ENCODE measurements at places on chromosomes 5 and 9. TPM values are rescaled to one million over a fixed set of nuclear protein-coding genes. Genes with fewer than 3 reads are reported as not detected.
A peak's percentile ranks its signal among the peaks of the same experiment; 100 is the strongest.

- DNase-seq: no peak
Observed at GRCh38 chr5:176362233-176362490, 598 bp upstream of the KIAA1191 start.

The IRX1 gene
- polyA plus RNA-seq: 0.77 TPM

DNA sequence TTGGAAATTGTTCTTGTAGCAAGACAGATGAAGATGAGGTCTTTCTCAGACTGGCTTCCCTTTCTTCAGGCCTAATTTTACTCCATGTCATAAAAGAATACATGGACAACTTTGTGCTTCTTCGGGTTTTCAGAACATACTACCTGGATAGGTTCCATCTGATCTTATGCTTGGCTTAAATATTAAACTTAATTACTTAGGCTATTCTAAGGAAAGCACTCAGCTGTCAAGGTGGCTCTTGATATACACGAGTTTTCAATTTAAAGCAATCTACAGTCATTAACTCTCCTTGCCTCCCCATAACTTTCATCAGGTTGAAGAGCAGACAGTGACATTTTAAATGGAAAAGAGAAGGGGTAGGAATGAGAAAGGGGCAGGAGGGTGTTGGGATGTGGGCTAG lies 9.5 kb upstream of the PPP3R2 start:
- DNase-seq: no peak

DNA sequence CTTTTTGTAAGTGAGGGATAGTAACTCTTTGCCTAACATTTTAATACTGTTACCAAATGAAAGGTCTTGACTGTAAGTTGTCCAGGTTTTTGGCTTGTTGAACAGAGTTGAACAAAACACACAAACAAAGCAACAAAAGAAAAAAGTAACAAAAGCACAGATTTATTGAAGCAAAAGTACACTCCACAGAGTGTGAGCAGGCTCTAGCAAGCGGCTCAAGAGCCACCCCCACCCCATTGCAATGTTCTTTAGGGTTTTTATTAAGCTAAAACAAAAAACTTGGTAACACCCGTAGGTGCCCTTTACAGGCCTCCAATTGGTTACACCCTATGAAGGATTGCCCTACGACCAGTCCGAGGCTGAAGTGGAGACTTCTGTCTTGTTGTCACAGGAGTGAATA lies 197.4 kb upstream of the MAP3K1 start:
- no peak for DNase-seq

DNA sequence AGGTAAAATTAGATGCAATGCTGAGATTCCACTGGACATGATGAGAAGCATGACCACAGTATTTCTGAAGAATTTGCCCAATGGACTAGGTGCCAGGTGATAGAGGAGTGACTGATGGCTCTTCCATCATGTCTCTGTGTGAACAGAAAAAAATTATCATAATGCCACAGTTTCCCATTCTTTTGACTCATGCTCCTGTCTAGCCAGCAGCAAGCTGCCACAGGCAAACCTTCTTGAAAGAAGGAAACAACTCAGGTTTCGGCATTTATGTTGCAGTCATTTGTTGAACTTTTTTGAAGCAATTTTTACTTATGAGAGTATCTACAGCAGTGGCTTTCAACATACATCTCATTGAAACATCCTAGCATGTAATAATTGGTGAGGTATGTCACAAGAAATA lies 284.8 kb upstream of the CD180 start:
- no peak for DNase-seq

DNA sequence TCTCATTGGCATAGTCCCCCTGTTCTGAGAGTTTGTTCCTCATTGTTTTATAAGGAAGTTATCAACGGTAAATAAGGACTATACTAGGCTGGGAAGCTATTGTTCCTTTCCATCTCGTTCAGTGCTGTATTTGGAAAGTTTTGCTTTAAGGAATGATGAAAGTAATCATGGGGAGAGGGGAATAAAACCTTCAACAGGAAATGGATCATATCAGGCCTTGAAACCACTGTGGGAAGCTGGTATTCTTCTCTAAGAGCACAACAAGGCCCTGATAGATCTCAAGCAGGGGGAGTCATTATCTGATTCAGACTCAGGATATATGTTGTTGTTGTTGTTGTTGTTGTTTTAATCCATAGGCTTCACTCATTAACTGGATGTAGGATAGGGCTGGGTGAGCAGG lies 474.5 kb downstream of the ENC1 start:
- DNase-seq: no peak

GRCh38 chr9:7640231-7640630 lies 159.3 kb downstream of the DMAC1 start:
- DNase-seq: peak; percentile 52

GRCh38 chr9:21854119-21854518 lies 51.7 kb downstream of the MTAP start:
- DNase-seq: no peak

DNA sequence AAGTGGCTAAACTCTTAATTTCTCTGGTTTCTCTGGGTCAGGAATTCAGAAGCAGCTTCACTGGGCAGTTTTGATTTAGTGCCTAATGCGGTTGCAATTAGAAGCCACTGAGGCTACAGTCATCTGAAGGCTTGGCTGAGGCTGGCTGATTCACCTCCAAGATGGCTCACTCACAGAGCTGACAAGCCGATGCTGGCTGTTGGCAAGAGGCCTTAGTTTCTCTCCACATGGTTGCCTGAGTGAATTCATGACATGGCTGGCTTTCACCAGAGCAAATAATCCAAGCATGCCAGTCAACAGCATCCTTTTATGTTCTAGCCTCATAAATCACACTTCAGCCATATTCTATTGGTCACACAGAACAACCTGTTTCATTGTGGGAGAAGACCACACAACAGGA lies 2.8 kb upstream of the CDK7 start:
- DNase-seq: no peak

The ARL14EPL gene
- 0.10 TPM for polyA plus RNA-seq

The CDH9 gene
- polyA plus RNA-seq: not detected

DNA sequence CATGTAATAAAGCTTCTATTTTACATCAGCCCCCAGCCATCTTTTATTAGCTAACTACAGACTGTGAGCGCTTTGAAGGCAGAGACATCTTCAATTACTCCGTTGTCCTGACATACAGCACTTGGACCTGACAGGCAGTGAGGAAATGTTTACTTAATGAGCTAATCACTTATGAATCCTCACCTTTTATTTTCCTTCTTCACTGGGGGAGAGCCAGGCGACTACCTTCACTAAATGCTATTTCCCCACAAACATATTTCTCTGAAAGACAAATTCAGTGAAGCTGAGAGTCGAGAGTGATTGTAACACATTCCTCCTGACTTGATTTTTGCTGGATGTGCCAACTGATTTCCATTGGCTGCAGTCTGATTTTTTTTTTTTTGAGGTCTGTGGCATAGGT lies 192.1 kb upstream of the CLINT1 start:
- no peak for DNase-seq

DNA sequence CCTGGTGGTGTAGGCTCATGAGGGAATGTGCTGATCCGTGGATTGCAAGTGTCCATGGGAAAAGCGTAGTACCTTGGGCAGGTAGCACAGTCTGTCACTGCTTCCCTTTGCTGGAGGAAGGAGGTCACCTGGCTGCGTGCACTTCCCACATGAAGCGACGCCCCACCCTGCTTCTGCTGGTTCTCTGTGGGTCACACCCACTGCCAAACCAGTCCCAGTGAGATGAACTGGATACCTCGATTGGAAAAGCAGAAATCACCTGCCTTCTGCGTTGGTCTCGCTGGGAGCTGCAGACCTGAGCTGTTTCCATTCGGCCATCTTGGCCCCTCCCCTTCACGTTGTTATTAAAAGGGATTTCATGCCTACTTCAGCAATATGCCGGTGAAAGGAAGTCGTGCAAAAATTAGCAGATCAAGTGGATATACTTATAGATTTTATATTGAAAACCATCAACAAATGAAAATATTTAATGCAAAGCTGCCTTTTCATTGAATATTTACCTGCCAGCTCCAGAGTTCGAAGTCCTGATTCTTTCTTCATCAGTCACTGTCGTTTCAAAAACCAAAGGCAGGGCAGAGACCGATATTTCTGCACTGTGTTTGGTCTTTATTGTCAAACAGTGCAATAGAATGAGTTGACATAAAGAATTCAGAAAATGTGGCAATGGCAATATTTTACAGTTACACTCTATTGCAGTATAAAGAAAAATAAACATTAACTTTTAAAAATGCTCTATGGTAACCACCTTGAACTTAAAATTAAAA lies 123.2 kb downstream of the JAKMIP2 start:
- DNase-seq: no peak

GRCh38 chr9:136140966-136141365 lies 22.3 kb upstream of the TMEM250 start:
- DNase-seq: peak; percentile 67

DNA sequence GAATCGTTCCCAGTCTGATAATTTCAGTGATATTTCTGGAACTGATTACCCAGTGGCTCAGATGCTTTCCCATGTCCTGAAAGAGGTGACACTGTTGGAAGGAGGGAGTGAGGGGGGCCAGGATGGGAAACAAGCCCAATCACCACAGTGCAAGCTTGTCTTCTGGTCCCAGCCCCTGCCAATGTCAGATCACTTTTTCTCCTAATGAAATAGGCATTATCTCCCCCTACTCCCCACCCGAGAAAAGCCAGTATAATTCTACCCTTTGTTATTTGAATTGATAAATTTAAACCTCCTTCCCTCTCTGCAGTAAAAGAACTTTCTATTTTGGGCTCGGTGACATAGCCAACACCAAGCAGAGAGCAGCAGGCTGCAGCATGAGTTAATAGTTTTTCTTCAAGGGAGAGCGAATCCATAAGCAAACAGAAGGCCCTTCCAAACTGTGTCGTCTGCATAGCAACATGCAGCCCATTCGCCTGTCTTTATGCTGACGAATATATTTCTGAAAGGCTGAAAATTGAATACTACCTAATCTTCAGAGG lies 14.6 kb upstream of the PPP2CA start:
- peak; percentile 86 for DNase-seq

DNA sequence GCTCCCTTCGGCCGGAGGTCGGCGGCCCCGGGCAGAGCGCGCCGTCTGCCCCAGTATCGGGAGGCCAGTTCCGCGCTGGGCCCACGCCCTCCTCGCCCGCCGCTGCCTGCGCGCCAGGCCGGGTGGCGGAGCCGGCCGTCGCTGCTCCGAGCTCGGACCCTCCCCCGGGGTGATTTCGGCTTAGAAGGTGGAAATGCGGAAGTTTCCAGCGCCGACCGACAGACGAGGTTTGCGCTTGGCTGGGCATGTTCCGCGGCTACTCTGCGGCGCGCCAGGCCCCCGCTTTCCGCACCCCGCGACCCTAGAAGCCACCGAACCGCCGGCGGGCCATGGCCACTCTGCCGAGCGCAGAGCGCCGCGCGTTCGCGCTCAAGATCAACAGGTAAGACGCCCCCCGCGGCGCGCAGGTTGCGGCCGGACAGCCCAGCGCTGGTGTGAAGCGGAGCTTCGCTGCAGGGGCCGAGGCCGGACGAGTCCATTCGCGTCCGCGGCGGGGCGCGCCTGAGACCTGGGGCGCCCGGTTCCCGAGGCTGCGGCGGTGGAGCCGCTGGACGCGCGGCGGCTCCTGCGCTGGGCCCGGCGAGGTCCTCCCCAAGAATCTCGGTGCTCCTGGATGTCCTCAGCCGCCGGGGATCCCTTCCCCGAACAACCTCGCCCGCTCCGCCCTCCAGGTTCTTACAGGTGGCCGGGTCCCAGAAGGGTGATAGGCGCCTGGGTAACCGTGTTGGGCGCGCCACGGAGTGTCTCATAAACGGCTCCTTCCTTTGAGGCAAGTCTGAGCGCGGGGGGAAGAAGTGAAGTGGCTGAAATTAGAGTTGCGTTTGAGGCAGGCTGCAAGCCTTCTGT lies at the start of gene DOCK8:
Gene DOCK8 (plus strand): TSS at position 218 of the 846 bp plus-strand sequence. CDS start 112 bp downstream, at position 330.
- DNase-seq: peak; percentile 48

DNA sequence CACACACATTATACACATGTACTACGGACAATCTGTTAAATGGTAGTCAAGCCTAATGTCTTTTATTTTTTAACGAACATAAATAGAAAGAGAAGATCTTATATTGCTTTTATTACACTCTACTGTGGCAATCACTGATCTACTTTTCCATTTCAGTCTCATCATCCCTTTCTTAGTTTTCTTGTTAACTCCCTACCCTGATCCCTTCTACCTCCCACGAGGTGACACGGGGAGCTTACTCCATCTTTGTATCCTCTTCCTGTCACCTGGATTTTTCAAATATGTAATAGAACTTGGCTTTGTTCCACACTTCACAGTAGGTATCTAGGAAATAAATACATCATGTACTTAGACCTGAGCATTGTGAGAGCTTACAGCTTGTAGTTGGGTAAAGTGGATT lies 211.0 kb downstream of the PIK3R1 start:
- DNase-seq: no peak

The GPX3 gene
- 64.9 TPM for polyA plus RNA-seq

The CNTLN gene
- 7.4 TPM for polyA plus RNA-seq

DNA sequence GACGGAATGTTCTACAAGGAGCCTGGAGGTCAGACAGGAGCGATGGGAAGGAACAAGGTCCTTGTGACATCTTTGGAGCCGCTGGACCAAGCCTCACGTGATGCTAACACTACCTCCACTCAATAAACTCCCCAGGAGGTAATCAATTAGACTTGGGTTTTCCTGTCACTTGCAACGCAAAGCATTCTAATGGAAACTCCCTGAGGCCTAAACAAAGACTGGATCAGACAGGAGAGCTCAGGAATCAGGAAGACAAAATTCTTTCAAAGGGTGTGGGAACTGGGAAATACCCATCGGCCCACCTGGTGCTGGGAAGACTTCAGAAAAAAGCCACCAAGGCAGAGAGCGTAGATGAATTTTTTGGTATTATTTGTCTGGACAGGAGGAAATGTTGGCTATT lies 22.3 kb upstream of the UNC5A start:
- no peak for DNase-seq

The GPR150 gene
- polyA plus RNA-seq: 0.22 TPM

DNA sequence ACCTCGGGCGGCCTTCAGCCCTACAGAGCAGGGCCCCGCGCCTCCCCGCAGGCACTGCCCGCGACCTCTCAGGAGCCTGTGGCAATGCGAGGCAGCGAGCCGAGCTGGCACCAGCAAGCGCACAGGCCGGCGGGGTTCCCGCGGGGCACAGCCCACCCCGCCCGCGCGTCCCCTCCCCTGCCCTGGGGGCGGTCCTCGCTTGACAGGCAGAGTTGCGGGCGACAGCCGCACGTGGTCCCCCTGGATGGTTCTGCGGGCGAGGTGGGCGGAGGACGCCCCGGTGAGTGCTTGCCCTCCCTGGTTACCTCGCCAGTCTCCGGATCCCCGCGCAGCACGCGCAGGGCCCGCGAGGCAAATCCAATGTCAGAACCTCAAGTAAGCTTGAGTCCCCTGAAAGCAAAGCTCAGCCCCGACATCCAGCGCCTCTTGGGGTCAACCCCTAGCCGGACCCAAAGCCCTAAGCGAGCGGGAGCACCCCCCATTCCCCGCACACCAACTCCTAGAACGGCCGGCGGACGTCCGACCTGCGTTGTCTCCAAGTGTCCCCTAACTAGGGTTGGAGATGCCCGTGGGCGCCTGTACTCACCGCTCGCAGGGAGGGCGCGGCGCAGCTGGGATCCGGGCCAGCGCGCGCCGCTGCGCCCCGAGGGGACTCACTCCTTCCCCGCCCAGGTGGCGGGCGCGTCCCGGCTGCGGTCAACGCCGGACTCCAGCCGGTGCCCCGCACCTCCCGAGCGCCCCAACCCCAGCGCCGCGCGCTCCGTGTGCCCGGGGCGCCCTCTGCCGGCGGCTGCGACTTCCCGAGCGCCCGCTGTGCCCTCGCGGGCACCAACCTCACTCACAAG lies at the start of gene DRD1:
Gene DRD1 (minus strand): TSS at position 123 of the 845 bp plus-strand sequence. CDS start 1,083 bp downstream, outside the sequence.
- DNase-seq: no peak

Measured in hindlimb muscle (tissue), 1 donor.